RPMI7951 (cell line): ENCODE measurements at places on chromosomes 11 and 22. TPM values are rescaled to one million over a fixed set of nuclear protein-coding genes. Genes with fewer than 3 reads are reported as not detected.

KDELR3 gene
- total RNA-seq = 75.3 and 82.1 TPM in 2 replicates

GLYATL2 gene
- 2.3 and 2.4 TPM in 2 replicates for total RNA-seq

GRIK4 gene
- total RNA-seq = not detected in 2 replicates

OR5AK2 gene
- not detected in 2 replicates for total RNA-seq
